Renal pelvis (tissue), 12 donors: ENCODE measurements at places on chromosomes 12 and 14. TPM values are rescaled to one million over a fixed set of nuclear protein-coding genes. Genes with fewer than 3 reads are reported as not detected.

DNA sequence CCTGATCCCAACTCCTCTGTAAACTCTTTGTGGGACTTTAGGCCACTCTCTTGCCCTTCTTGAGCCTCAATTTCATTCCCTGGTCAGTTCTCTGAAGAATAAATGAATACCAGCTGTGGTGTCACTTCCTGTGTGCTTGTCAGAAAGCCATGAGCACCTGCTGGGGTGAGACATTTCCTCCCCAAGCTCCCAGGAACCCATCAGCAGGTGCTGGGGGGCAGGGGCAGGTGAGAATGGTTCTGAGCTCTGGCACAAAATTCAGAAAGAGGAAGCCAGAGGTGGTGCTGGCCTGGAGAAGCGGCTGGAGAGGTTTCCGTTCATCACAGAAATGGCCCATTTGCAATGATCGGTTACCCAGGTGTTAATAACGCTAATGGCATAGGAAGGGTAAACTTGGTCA, 14.9 kb downstream of the LHX5 start:
- DNase-seq = no peak

Gene SNW1
- polyA plus RNA-seq = 81.6 TPM

GRCh38 chr12:129696926-129697325, 206.9 kb downstream of the TMEM132D start:
- DNase-seq = no peak

DNA sequence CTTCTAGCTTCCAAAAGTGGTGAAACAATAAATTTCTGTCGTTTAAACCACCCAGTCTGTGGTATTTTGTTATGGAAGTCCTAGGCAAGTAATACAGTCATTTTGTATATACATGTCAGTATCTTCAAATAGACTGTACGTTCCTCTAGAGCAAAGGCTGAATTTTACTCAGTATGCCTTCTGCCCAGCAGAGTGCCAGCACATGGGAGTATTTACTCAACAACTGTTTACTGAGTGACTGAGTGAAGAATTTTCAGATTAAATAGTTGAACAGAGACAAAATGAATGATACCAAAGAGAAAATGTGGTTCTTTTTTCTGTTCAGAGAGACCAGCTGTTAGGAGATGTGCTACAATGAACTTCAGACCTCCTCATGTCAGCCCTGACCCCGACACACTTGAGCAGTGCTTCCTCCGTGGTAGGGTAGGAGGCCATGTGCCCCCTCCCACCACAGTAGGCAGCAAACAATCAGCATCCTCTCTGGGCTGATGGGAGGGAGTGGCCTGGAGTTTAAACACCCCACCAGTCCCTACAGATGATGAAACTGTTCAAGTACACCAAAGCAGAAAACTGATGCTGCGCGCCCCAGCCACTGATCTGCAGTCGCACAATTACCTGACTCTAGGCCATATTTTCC, 21.7 kb downstream of the BMP4 start:
- no peak for DNase-seq

Gene EGLN3
- polyA plus RNA-seq = 15.2 TPM

DNA sequence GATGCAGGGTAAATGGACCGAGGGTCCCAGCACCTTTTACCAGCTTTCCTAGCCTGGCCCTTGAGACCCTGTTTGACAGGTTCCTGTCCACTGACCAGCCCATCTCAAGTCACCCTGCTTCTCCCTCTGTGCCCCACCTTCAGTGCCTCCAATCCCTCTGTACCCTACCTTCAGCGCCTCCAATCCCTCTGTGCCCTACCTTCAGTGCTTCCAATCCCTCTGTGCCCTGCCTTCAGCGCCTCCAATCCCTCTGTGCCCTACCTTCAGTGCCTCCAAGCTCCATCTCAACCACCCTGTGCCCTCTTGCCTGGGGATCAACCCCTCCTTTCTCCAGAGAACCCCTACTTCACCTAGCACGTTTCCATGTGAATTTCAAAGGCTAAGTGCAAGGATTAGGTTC, 54.3 kb downstream of the ZFP36L1 start:
- DNase-seq = no peak

DNA sequence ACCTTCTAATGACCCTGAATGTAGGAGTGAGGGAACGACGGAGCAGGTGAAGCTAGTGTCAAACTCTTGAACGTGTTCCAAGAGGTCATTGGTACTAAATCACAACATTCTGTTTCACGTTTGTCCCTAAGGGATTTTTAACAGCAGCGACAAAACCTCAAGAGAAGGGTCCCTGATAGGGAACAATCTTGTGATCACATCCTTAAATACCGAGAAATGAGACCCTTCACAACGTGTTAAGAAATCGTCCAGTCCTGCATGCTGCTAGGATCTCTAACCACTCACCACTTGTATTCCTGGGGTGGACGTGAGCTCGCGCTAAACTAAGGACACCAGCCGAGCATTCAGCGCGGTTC, 134.1 kb upstream of the KRAS start:
- DNase-seq = no peak

Gene GALNT16
- 4.6 TPM for polyA plus RNA-seq

DNA sequence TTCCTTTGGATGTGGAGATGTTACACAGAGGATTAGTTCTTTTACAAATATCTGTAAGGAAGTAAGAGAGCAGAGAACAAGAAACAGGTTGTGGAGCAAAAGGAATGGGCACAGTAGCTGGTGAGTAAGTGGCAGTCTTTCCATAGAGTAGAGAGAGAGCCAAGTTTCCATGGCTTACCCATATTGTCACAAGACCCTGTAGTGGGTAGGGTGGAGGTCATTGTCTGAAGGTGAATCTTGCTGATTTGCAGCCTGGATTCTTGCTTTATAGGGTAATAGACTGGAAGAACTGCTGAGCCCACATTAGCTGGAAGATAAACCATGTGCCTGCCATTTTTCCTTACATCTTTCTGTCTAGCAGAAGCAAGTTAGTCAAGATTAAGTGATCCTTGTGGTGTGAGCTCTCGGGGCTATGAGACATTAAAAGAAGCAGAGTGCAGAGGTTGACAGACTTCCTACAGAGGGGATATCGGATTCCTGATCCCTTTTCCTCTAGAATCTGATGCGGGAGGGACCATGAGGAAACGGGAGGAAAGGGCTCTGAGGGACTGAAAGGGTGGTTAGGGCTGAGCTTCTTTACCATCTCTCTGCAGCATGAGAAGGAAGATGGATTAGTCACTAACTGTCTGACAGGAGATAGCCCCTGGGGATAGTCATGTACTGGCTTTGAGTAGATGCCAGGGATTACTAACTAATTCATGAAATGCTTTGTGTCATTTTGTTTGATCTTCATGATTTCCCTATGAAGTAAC, 44.0 kb upstream of the LRTM2 start:
- no peak for DNase-seq
